ENCODE measurements at places on chromosomes 12 and 14.

- DNase-seq = no peak
Observed at GRCh38 chr14:99871771-99872170, 78.6 kb downstream of the EML1 start.

GRCh38 chr14:81219210-81219758 lies 1.5 kb downstream of the GTF2A1 start:
- DNase-seq = peak; percentile 78

DNA sequence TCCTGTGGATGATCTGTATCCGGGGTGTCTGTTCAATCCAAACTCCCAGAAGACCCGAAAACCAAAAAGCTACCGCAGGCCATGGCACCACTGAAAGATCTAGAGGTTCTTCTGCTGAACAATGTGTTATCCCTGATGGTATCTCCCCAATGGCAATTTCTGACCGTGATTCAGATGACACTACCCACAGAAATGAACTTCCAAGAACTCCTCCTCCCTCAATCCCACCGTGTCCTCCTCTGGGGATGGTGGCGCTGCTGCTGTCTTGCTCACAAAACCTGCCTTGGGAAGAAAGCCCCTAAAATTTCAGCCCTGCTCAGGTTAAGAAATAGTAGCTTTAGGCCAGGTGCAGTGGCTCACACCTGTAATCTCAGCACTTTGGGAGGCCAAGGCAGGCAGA lies 7.8 kb downstream of the CRACR2A start:
- DNase-seq = no peak

- no peak for DNase-seq
Observed at GRCh38 chr12:19217446-19217845, 87.9 kb downstream of the PLEKHA5 start.

- no peak for DNase-seq
Observed at GRCh38 chr12:4780641-4781611, 60.7 kb downstream of the GALNT8 start.

DNA sequence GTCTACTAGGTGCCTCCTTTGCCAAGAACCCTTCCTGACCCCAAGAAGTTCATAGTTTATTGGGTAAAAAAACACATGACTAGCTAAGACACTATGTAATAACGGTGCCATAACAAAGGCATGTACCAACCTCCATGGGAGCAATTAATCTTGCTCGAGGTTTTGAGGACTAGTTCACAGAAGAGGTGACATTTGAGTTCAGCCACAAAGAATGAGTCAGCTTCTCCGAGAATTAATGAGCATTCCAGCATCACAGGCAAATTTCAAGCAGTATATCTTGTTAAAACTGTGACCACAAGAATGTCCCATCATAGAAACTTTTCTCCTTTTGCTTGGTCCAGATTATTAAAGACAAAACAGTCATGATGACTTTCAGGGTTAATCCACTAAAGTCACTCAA lies 113.0 kb upstream of the RAP1B start:
- DNase-seq = no peak

DNA sequence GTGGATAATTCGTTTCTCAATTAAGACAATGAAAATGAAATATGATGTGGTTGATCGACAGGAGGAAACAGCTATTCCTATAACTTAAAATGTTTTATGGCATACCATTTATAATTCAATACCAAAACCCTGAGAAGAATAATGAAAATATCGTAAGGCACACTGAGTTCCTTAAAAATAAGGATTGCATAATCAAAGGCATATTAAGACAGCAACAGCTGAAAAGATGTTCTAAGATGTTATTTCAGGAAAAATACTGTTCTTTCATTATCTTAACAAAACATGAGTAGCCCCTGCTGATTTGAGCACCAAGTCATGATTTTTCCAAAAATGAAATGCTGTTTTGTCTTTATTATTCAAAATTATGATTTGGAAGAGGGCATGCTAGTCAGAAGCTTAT lies 189.4 kb upstream of the ALG10 start:
- DNase-seq = no peak

DNA sequence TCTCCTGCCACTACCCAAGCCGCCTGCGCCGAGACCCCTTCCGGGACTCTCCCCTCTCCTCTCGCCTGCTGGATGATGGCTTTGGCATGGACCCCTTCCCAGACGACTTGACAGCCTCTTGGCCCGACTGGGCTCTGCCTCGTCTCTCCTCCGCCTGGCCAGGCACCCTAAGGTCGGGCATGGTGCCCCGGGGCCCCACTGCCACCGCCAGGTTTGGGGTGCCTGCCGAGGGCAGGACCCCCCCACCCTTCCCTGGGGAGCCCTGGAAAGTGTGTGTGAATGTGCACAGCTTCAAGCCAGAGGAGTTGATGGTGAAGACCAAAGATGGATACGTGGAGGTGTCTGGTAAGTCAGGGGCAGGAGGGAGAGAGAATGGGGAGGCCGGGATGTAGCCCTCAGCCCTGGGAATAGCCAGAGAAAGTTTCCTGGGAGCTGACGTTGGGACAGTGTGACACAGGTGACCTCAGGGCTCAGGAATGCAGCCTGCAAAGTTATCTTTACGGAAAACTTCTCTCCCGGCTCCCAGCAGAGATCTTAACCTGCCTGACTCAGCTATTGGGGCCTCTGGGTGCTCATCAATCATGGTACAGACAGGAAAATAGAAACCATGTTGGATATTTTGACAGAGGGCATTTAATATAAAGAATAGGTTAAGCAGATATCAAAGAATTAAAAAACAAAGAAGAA lies 747 bp downstream of the HSPB8 start:
- DNase-seq = no peak

DNA sequence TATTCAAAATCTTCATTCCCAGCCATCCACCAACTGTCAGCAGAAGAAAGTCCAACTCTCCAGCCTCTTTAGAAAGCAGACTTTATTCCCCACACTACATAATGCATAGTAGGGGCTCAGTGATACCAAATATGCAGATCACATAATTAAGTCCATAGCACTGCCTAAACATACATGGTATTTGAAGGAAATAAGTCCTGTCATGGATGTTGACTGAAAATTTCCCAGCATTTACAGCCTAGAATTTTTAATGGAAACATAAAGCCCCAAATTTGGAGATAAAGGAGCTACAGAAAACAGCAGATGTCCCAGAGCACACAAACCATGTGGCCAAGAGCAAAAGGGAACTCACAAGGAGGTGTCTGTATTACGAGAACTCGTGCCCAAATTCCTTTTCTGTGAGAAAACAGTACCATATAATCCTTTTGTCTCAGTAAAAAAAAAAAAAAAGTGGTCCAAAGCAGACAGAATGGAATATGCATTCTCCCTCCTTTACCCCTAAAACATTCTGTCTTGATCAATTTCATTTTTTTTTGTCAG lies 920.5 kb downstream of the NRXN3 start:
- DNase-seq = no peak

DNA sequence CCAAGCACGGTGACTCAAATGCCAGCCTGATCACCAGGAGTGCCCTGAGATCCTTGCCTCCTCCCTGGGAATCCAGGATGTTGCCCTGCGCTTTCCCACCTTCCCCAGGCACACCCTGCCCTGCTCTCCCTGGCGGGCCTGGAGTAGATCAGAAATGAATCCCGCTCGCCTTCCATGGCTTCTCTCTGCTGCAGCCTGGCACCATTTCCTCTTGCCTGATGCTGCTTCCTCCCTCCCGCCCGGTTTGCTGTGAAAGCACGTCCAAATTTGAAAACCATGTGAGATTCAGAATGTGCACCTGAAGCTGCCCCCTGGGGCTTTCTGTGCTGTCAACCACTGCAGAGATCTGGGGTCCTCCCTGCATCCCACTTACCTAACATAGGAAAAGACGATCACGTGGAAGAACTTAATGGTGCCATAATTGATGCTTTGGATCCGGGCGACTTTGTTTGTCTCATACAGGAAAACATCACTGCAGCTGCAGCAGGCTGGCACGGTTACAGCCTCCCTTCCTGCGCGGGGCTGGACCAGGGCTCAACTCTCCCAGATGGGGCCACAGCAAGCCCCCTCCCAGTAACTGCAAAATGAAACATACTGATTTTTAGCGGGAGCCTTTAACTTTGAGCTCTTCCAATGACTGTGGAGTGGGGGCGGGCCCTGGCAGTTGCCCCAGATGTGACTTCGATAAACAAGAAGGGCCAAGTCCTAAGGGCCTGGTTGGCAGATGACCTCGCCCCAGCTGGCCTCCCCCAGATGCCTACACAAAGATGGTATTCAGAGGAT lies 24.9 kb upstream of the C12orf76 start:
- no peak for DNase-seq

DNA sequence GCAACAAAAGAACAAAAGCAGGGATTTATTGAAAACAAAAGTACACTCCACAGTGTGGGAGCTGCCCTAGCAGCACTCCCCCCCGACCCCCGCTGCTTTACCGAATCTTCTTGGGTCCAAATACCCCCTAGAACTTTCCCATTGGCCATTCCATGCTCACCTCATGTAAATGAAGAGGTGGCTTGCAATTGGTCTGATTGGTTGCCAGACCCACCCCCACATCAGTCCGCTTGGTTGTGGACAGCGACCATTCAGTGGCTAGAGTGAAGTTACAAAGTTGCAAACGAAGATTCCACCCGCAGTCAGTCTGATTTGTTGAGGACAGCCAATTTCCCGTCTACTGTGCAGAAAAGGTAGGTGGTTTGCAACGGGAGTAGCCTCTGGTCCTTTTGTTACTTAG lies 3.9 kb downstream of the STYX start:
- no peak for DNase-seq

Data from stimulated activated CD4-positive, alpha-beta T cell treated with anti-CD3 and anti-CD28 coated beads, TNF-alpha, amount 100 ng/mL, for 24 hours (primary cell).